ENCODE measurements at places on chromosomes 1 and 21.

DNA sequence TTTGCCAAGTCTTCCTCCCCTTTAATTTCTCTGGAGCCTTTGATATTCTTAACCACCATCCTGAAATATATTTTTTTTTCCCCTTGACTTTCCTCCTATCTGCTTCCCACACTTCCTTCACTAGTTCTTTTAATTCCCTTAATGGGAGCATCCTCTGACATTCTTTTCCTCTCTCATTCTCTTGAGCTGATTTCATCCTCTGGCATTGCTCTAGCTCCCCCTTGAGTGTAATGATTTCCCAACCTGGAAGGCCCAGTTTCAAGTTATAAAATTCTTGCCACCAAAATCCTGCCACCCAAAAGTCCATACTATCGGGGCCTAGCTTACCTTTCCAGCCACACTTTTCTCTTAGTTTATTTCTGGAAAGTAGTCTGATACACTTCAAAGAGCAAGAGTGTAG is 39.5 kb upstream of the UBE2U start:
- no peak for DNase-seq

DNA sequence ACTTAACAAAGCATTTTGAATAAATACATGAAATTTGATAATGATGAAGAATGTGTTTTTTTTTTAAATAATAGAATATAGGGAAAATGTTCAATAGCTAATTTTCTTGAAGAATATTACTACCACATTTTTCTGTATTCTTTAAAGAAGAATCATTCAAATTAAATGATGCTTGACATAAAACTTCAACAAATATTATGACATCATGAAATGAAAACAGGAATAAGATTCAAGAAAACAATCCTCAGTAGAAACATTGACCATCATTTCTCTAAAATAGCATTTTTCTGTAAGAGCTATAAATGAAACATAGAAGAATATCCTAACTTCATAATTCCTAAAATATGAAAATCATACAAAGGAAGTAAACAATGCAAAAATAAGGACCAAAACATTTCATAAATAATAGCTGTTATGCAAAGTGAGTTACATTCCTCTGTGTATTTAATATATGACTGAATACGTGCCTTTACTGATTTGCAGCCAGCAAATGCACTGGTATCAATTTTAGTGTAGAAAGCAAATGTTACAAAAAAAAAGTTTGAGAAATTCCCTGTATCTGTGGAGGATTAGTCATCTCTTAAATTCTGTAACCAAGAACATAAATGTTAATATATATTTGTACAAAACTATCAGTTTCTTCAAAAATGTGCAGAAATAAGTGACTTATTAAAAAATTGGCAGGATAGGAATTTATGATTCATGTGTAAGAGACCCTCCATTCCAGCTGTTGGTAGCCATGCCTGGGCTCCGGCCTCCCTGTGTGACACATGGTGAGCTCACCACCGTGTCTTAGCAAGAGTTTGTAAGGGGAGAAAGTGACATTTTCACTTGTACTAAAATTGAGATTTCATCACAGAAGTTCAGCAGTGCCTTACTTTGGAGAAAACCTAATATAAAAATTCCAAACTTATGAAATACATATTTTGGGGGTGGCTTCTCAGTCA is 15.0 kb upstream of the PTPN14 start:
- no peak for DNase-seq

GRCh38 chr1:111174070-111174469 is 26.4 kb downstream of the DENND2D start:
- no peak for DNase-seq

GRCh38 chr1:35371506-35371905 is 103.0 kb downstream of the ZMYM4 start:
- no peak for DNase-seq

- DNase-seq = peak; percentile 67
These were observed 20.7 kb downstream of the FOXO6 start for GRCh38 chr1:41381692-41382479.

- no peak for DNase-seq
These were observed 214.3 kb upstream of the ESRRG start for GRCh38 chr1:216937491-216937890.

DNA sequence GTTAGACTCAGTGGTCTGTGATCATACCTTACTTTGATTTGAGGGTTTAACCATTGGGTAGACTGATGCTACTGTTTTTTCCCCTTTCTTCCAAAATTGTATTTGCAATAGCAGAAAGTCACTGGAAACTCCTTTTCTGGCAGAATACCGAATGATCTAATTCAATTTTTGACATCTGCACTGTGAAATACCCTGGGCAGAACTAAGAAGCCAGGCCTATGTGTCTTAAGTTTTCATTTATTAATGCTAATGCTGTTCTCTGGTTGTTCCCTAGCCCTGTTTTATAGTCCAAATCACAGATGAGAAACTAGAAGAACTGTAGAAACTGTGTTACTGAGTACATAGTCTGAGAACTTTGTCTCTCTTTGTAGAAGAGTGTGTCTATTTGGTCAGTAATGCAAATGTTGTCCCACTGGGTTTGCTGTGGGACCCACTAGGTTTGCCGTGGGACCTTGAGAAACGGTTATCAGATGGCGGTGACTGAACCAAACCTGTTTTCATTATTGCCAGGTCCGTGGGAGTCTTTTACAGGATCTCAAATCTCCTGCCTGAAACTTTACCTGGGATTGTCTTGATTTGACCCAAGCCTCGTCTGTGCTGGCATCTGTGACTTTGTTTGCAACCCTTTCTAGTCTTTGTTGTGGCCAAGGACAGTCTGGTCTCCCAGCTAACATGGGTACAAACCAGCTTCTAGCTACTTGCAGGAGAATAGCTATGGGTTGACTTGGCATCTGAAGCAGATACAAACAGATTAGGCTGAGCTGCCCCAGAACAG is 41.4 kb downstream of the PEX14 start:
- no peak for DNase-seq

GRCh38 chr1:93904228-93904627 is 5.0 kb downstream of the GCLM start:
- no peak for DNase-seq

GRCh38 chr21:39422527-39423241 is 22.9 kb downstream of the LCA5L start:
- no peak for DNase-seq

DNA sequence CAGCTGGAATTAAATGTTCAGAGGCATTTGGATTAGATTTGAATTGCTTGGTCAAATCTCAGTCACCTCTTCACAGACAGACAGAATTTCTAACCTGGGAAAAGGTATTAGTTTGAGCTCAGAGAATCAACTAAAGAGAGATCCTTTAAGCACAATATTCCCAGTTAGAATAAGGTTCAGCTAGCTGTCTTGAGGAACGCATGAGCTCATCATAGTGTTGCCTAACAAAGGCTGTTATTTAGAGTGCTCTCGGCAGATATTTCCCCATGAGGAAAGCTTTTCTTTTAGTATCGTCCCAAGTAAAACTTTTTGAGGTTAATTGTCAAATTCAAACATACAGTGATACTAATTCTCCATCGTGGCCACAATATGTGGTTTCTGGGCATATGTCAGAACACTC is 269.9 kb downstream of the HLX start:
- no peak for DNase-seq

DNA sequence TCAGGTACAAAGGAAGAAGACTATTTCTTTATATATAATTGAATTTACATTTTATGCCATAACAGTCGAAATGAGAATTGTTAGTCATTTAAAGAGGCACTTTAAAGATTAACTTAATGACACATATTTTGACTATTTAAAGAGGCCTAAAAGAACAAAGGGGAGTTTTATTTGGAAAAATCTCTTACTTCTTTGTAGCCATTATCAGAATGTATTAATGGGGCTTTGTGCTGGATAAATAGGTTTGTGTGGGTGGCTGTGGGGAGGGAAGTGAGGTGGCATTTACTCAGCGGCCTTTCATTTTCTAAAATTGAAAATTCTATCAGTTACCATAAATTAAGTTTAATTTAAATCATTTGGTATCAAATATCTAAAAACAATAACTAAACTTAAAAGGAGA is 462.2 kb upstream of the CXADR start:
- DNase-seq = no peak

- DNase-seq = no peak
These were observed 112.4 kb upstream of the BEND5 start for GRCh38 chr1:48889082-48889481.

- no peak for DNase-seq
These were observed 48.3 kb upstream of the LBR start for GRCh38 chr1:225476100-225476511.

GRCh38 chr1:94926126-94926914 is 590 bp downstream of the CNN3 start:
- DNase-seq = peak; percentile 36

- no peak for DNase-seq
These were observed 71.9 kb downstream of the HIVEP3 start for GRCh38 chr1:41846625-41847405.

- DNase-seq = no peak
These were observed 109.8 kb upstream of the IVNS1ABP start for GRCh38 chr1:185426848-185427247.

GRCh38 chr1:17569200-17570139 is 30.0 kb downstream of the ARHGEF10L start:
- DNase-seq = no peak

GRCh38 chr1:6359216-6360116 is 34.1 kb downstream of the ACOT7 start:
- DNase-seq = peak; percentile 44

GRCh38 chr1:95323123-95323522 is 89.1 kb downstream of the RWDD3 start:
- DNase-seq = no peak

DNA sequence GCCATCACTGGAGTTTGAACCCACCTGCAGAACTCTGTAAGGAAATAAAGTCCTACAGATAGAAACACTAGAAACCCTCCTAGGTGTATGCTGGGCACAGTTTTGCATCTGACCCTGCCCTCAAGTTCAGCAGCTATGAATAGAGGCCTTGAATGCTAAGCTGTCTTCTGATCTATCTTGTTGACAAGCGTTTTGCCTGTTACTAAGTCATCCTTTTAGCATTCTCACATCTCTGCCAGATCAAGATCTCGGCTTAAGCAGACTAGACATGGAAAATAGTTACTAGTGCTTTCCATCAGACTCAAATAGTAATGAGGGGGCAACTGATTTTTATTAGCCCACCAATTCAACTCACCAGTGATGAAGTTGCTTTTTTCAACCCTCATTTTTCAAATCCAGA is 10.5 kb downstream of the TBX15 start:
- DNase-seq = no peak

DNA sequence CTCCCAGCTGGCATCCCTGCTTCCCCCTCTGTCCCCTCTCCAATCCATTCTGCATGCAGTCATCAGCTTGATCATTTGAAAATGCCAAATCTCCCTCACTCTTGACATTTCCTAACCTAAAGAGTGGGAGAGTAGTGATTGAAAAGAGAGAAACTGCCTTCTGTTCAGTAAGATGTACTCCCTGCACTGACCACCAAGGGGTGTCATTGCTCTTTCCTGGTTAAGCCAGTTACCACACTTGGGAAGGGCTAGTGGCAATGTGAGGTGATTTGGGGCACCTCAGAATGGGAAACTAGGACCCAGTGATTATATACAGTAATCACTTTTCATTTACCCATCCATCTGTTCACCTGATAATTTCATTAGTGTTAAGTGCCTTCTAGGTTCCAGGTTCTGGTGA is 6.9 kb upstream of the TMEM269 start:
- DNase-seq = no peak

DNA sequence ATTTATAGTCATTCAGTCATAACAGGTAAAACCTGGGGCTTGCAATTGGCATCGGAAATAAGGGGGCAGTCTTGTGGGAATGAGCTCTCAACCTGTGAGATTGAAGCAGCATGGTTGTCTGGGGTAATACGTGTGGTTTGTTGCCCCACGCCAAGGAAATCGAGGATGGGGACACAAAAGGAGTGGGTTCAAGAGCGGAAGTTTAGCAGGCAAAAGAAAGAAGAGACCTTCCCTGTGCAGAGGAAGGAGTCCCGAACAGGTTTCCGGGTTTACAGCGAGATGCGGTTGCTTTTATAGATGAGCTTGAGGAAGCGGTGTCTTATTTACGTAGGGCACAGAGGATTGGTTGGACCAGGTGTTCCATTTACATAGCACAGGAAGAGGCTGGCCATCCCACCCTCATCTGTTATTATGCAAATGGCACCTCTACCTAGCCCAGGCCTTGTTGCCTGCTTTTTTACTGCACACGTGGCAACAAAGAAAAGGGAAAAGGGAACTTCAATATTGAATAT is 37.3 kb downstream of the IFNAR1 start:
- DNase-seq = peak; percentile 46

GRCh38 chr1:220817907-220818306 is 31.2 kb downstream of the MTARC1 start:
- no peak for DNase-seq

DNA sequence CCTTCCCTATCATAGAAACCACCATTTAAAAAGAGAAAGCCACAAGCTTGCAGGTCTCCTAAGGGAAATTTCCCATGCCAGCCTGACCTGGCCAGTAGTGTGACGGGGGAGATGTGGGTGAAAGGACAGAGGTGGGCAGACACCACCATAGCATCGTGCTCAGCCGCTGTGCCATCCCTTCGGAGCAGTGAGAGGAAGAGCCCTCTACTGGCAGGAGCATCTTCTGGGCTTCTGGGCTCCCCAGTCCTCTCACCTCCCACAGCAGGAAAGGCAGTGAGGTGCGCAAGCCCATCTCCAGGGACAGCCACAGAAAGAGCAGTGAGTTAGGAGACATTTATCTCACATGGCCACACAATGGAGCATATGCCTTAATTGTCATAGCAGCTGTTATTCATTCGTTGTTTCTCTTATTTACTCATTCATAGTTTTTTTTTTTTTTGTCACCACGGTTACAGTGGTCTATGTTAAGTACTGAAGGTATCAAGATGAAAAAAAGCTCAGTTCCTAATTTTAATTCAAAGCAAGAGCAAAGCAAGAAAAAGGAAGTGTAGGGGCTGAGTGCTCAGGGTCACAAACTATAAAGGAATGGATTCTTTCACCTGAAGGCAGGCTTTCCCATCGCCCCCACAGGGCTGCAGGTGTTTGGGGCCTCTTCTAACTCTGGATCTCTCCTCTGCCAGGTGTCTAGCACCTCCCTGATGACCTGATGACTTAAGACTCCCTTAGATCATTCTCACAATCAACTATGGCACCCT is 48.8 kb upstream of the CAMK1G start:
- no peak for DNase-seq

DNA sequence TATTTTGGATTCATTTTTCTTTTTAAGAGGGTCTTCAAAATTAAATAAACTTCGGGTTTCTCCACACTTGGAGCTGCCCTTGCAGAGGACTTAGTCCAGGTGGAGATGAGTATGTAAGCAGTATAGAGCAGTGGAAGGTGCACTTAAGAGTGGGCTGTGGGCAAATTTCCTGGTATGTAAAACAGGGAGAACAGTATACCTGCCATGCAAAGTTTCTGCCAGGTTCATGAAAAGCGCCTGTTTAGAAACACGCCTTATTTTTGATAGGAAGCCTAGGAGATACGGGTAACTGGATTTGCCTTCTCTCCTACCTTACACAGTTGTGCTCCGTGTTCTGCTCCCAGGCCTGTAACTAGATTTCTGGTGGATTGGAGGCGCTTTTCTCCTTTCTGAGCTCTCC is 1.2 kb downstream of the KDM4A start:
- no peak for DNase-seq

DNA sequence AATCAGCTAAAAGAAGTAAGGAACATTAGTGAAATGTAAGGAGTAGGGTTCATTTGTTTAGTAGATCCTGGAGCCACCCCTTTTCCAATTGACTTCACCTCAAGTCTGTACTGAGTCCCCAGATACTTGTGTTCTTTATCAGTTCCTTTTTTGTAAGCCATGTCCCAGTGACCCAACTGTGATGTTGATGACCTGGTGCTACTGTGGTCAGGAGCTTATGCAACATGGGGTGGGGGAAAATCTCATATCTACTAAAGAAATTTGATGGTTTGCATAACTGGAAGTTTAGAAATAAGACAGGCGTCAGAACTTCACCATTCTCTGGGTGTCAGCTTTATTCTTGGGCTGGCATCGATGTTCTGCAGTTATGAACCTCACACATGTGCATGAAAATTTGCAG is 120.5 kb downstream of the LRRC7 start:
- no peak for DNase-seq

Measured in activated CD8-positive, alpha-beta memory T cell treated with anti-CD3 and anti-CD28 coated beads, Interleukin-2, amount 50 U/mL, for 4 hours (primary cell).